ENCODE measurements at places on chromosomes 13 and 19. TPM values are rescaled to one million over a fixed set of nuclear protein-coding genes. Genes with fewer than 3 reads are reported as not detected.

GRCh38 chr13:86020351-86021002 is 221.3 kb upstream of the SLITRK6 start:
- DNase-seq = peak; percentile 40

GRCh38 chr19:45607071-45608029 is 5.3 kb upstream of the GPR4 start:
- peak; percentile 94 for DNase-seq

DNA sequence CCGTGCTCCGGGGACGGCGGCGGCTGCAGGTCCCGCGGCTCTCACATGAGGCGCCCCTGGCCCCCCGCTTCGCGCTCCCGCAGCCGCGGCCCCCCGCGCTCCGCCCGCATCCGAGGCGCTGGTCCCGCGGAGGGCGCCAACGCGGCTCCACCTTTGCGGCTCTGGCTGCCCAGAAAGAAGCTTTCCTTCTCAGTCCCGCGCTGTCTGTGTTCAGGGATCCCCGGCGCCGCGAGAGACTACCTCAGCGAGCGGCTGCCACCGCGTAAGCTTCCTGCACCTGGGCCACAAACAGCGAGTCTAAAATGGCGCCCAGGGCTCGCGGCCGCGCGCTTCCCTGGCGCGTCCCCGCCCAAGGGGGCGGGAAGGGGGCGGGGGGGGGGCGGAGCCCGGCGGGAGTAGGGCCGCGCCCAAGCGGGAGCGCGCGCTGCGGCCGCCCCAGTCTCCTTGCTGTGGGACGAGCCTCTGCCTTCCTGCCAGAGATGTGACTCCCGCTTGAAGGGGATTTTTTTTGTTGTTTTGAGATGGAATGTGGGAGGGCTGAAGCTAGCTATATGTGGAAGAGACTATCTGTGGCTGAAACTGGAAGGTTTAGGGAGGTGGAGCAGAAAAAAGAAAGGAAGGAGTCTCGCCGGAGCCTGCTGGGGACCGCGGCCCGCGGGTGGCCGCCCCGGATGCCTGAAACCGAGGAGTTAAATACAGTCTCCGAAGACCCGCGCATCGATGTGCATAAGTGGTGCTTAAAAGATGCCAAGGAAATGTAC is at the start of gene FBXL3:
TSS of gene FBXL3 (minus strand) at position 299 of the 761 bp plus-strand sequence. CDS start 5,299 bp downstream, outside the sequence.
- peak; percentile 83 for DNase-seq

Gene CYP4F8
- total RNA-seq = not detected

DNA sequence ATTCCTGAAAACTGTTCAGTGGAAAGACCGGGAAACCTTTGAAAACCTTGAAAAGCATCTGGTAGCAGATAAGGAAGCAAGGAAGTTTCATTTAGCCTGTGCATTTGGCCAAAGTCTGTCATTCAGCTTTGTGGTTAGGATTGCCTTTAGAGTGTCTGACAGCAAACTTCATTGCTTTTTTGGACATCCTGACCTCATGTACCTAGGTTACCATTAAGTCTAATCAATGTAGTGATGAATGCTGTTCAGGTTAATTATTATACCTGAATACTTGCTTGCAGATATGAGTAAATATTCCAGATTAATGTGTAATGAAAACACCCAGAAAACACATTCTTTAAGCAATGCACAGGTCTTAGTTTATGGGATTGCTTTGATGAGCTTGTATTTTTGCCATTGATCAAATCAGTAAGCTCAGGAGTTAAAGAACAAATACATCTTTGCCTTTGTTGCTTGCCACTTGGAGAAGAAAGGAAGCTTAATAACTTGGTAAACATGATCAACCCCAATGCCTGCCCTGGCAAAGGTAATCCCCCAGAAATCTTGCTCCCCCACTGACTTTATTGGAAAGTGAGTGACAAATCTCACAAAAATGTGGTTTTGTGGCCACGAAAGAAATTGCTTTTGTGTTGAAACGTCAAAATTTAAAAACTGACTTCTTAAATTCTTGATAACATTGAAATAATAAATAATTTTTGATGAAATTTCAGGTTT is 87.4 kb downstream of the SLC15A1 start:
- peak; percentile 45 for DNase-seq

Gene SCAMP4
- 73.3 TPM for total RNA-seq

DNA sequence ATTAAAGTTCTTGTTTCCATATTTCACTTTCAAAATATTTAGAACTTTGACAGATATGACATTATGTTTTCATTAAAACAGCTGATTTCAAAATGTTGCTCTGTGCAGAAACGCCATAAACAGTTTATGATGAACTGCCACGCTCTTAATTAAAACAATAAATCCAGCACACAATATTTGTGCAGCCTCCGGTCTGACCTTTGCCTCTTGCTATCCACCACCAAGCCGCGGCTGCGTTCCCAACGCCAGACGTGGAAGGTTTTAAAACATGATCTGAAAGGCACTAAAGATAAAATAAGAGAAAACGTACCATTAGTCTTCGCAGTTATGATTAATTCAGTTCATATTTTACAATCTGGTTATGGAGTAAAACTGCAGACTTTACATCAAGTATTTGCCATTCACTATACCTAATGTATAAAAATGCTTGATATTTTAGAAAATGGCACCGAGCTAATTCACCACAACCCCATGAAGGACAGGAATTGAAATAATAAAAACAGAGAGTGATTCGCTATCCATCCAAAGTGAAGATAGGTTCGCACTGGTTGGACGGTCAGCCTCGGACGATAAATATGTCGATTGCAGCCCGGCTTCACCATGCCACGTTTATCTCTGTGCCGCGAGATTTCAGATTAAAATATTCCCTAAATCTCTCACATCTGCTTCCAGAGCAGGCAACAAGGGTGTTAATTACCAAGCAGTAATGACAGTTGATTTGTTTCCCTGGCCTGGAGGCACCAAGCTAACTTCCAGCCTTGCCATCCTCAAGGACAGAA is 103.3 kb upstream of the ZNF507 start:
- DNase-seq = no peak

Gene SPACA4
- total RNA-seq = 3.4 TPM

Measured in HT-29 (cell line).